ENCODE measurements at places on chromosomes 1 and 21. TPM values are rescaled to one million over a fixed set of nuclear protein-coding genes. Genes with fewer than 3 reads are reported as not detected.

RBM11 gene
- 0.37 TPM for polyA plus RNA-seq

- peaks cover 2% of the 10 kb centered on the region for H3K4me1 ChIP-seq
- H3K27ac ChIP-seq, result no peak overlapping the region
- DNase-seq, result no peak
These were observed 20.3 kb upstream of the LMX1A start for GRCh38 chr1:165376811-165377311.

- H3K27me3 ChIP-seq, result no peaks in the 10 kb centered on the region
- H3K4me3 ChIP-seq, result no peak overlapping the region
- H3K27ac ChIP-seq, result peak overlapping the region; percentile 57
- DNase-seq, result no peak
- H3K36me3 ChIP-seq, result peaks cover 1% of the 10 kb centered on the region
These were observed 1.8 kb downstream of the KPRP start for GRCh38 chr1:152759453-152760173.

DNA sequence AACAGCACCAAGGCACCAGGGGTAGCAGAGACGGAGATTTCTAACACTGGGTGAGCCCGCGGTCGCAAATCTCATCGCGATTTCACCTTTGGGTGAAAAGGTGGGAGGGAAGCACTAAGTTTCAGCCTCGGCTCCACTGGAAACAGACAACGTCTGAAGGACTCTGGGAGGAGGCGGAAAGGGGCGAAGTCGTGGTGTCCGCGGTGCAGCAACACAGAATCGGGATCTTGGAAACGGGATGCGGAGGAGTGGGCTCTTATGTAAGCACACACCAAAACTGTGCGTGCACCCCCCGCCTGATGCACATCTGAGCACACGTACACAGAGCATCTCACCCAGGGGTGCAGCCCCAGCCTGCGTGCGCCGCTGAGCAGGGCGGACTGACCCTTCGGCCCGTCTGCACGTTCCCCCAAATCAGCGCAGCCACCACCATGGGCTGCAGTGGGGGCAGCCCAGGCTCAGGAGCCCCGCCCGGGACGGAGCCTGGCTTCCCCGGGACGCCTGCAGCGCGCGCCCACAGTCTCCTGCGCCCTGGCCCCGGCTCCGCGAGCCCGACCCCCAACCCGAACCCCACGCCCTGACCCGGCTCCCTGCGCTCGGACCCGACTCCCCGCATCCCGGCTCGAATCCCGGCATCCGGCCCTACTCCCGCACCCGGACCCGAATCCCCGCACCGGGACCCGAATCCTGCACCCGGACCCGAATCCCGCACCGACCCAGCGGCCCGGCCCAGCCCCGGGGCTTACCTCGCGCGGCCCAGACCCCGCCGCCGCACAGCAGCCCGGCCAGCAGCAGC lies 670 bp downstream of the CLSTN1 start:
- H3K4me3 ChIP-seq, result peak overlapping the region; percentile 100
- no peaks in the 10 kb centered on the region for H3K36me3 ChIP-seq
- H3K27ac ChIP-seq, result peak overlapping the region; percentile 77
- H3K27me3 ChIP-seq, result no peaks in the 10 kb centered on the region
- DNase-seq, result no peak

DNA sequence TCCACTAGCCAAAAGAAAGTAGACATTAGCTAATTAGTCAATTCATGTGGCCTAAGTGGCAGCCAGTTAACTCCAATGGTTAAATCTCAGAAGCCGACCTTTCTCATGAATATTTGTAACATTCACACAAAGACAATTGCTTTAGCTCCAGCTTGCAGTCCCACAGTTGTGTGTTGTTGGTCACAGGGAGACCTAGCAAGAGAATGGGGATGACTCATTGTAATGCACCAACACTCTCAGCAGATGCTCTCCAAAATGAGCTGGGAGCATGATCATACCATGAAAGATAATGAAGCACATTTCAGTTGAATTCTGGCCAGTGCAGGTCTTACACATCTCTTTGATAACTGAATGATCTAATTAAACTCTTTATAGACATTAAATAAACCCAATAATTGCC lies 160.4 kb downstream of the HLX start:
- DNase-seq, result no peak
- H3K4me3 ChIP-seq, result no peak overlapping the region
- H3K4me1 ChIP-seq, result no peaks in the 10 kb centered on the region
- H3K27me3 ChIP-seq, result no peaks in the 10 kb centered on the region
